ENCODE measurements at places on chromosomes 7 and 10.

DNA sequence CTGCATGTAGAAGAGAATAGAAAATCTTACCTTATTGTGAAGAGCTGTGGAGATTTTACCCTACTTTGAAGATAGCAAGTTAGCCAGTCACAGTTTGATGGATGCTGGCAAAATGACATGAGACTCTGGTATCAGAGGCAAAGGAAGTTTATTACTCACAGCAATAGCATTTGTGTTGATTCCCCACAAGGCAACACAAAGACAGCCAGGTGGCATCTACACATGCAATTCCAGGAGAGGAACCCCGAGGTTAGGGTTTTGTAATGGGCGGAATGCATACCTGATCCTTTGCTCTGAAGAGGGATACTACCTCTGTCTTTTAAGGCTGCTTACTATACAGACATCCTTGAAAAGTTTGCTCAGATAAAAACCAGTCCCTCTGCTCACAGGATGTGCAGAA, 59.5 kb downstream of the AHR start:
- DNase-seq, result no peak

DNA sequence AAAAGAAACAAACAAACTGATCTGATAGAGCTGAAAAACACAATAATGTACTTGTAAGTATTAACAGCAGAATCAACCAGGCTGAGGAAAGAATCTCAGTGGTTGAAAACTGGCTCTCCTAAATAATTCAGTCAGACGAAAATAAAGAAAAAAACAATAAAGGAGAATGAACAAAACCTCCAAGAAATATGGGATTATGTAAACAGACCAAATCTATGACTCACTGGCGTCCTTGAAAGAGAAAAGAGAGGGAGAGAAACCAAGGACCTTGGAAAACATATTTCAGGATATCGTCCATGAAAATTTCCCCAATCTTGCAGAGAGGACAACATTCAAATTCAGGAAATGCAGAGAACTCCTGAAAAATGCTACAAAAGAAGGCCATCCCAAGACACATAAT, 62.9 kb downstream of the FBXL13 start:
- peak; percentile 15 for DNase-seq

DNA sequence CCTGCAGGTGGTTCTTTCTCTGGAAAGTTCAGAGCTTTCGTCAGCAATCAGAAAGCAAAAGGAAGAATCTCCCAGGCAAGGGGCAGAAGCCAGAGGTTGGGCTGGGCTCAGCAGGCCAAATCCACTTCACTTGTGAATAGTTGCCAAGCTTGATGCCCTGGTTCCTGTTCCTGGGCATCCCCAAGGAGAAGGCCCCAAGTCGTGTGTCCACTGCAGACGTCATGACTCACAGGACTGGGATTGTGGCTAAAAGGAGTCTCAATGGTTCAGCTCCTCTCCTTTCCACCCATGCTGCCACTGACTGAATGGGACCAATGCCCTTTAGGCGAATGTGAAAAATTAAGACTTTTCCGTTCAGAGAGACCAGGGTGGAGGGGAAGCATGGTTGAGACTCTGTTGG, 38.6 kb upstream of the TRIM8 start:
- DNase-seq, result peak; percentile 40

DNA sequence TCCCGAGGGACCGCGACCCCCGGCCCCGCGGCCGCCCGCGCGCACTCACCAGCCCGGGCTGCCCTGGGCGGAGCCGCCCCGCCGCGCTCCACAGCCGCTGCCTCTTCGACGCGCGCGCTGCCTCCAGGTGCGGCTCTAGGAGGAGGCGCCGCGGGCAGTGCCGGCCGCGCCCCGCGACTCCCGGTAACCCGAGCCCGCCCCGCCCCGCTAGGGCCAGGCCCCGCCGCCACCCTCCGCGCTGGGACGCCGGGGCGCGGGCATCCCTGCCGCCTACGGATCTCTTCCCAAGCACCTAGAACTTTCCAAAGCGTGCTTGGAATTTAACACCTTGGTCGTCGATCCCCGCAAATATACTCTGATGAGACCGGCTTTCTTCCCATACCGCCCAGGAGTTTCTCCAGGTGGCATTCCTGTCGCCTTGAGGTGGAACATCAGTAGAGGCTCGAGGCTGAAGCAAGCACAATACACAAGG, at the start of gene SLC26A5:
TSS of gene SLC26A5 (minus strand) at position 159 of the 472 bp plus-strand sequence. CDS start 24,693 bp downstream, outside the sequence.
- DNase-seq, result no peak

DNA sequence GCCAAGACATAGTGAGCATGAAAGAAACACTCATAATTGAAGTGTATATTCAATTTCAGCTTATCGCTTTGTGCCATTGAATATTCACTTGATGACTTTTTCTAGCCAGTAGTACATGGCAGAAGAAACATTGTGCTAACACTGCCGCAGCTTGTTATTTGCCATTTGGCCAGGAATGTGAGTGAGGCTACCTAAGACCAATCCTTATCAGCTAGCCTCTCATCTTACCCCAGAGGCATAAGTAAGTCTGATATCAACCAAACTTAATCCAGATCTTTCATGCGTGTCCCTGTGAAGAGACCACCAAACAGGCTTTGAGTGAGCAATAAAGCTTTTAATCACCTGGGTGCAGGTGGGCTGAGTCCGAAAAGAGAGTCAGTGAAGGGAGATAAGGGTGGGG, 586.0 kb upstream of the MBL2 start:
- DNase-seq, result no peak

- DNase-seq, result no peak
Observed at GRCh38 chr7:12056381-12056780, 154.7 kb upstream of the TMEM106B start.

DNA sequence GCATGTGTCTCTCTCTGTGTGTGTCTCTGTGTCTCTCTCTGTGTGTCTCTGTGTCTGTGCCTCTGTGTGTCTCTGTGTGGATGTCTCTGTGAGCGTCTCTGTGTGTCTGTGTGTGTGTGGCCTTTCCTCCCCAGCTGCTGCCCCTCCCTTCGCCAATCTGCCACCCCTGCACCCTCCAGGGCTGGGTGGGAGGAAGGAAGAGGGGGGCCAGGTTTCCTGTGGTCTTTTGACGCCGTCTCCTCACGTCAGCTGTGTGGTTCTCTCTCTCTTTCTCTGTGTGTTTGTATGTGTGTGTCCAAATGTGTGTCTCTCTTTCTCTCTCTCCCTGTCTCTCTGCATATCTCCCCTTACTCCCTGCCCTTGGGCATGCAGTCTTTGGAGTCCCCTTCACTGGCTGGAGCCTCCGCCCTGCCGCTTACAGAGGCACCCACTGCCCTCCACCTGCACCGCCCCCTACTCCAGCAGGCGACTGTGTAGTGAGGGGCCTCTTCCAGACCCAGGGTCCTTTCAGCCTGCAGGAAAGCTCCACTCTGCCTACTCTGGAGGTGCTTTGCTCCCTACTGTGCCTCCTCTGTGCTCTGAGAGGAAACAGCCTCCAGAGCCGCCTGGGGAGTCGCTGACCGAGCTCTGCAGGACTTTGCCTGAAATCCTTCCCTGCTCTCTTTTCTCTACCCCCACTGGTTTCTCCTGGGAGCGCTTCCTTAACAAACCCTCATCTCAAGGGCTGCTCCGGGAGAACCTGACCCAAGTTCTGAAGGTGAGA, 44.2 kb upstream of the C10orf71 start:
- no peak for DNase-seq

DNA sequence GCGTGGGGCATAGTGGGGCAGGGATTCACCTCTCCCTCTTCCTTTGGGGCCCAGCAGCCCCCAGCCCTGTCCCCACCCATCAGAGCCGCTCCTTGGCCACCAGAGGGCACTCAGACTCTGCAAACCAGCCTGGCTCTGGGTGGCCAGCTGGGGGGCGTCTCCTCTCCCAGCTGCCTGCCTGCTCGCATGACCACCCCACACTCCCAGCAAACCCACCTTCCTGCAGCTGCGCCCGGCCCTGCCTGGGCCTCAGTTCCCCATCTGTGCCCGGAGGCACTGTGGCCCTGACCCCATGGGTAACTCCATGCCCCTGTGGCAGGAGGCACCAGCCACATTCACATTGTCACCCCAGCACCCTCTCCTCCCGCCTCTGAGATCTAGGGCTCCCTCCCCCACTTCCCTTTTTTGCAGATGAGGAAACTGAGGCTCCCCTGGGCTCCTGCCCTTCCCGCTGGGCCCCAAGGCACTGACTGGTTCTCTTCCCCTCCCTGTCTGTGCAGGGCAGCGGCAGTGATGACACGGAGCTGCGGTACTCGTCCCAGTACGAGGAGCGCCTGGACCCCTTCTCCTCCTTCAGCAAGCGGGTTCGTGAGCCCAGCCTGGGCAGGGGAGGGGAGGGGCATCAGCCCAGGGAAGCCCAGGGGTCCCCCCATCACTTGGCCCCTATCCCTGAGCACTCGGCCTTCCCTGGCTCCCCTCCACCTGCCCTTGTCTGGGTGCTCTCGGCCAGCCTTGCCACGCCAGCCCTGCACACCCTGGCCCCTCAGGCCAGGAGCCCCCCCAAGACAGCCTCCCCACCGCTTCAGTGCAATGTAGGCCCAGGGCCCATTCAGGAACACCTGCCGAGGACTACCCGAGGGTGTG, 6.9 kb upstream of the SH2B2 start:
- peak; percentile 83 for DNase-seq

GRCh38 chr7:116614499-116615262, 57.3 kb upstream of the MET start:
- no peak for DNase-seq

DNA sequence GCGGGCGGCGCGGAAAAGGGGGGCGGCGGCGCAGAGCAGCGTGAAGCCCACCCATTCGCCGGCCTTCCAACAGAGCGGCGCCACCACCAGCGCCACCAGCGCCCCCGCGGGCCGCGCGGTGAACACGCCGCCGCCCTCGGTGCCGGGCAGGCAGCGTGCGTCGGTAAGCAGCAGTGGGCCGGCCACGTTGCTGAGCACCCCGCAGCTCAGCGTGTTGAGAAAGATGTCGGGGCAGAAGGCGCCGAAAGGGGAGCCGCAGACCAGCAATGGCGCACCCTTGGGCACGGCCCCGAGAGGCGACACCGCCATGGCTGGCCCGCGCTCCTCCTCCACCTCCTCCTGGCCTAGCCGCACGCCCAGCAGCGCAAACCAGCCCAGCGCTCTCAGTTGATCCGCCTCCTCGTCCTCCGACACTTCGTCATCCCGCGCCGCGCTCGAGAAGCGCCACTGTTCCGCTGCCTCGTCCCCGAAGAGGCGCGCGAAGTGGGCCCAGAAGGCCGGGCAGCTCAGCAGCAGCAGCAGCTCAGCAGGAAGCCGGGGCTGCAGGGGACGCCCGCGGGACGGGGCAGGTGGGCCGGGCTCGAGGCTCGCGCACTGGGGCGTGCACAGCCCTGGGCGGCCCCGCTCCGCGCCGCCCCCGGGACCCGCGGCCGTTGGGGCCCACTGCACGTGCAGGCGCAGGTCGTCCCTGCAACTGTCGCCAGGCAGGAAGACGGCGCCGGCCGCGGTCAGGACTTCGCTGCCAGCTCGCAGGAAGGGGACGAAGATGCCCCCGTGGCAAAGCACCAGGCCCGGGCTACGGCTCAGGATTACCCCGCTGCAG, 623 bp downstream of the TYSND1 start:
- DNase-seq, result peak; percentile 80

DNA sequence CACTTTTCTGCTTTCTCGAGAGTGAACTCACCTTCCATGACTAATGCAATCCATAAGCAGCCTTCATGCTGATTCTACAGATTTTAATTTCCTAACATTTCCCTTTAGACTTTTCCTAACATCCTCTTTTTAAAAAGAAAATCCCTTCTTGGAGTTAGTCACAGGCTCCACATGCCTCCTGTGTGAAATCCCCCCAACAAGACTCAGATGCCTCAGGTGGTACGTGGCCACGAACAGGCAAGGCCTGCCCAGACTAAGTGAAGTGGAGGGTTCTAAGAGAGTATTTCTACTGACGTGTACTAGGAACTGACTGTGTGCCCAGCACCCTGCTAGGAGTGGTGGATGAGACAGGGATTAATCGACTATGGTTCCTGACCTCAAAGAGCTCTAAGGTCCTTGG, 125.9 kb upstream of the HPS1 start:
- DNase-seq, result no peak

GRCh38 chr10:128140425-128140824, 14.2 kb upstream of the MKI67 start:
- no peak for DNase-seq

DNA sequence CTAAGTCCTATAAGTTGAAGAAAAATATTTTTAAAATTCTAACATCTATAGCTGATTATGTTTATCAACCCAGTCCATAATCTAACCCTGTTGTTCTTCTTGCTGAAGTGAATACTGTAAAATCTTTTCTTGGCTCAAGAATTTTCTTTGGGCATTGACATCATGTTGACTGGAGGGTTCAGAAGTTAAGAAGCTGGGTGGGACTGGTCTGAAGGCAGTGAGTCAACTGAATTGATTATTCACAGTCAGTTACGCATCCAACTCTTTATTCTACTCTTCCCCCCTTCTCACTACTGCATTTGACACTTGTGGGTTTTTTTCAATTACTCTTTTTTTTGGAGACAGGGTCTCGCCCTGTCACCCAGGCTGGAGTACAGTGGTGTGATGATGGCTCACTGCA, 31.0 kb downstream of the DENND2A start:
- DNase-seq, result peak; percentile 40

- no peak for DNase-seq
Observed at GRCh38 chr7:36316319-36316718, 73.3 kb upstream of the ANLN start.

GRCh38 chr7:102080434-102081243, 206.0 kb upstream of the SH2B2 start:
- DNase-seq, result no peak

- DNase-seq, result no peak
Observed at GRCh38 chr10:91680487-91680886, 47.6 kb upstream of the PPP1R3C start.

- DNase-seq, result peak; percentile 44
Observed at GRCh38 chr7:115135769-115136410, 214.0 kb downstream of the MDFIC start.

DNA sequence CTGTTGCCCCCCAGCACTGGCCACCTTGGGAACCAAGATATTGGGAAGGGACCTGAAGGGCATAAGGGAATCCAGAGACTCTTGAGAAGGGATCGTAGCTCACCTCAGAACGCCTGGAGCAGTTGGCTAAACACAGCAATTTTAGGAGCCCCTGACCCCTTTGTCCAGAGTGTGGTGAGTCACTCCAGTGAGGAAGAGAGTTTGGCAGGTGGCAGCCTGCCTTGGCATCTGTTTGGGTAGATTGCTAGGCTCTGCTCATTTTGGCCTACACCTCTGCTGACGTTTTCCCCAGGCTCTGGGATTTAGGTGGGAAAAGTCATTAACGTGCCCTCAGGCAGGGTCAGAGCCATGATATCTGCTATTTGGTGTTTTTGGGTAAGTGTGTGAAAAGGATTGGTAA, 100.6 kb downstream of the GRB10 start:
- DNase-seq, result no peak

DNA sequence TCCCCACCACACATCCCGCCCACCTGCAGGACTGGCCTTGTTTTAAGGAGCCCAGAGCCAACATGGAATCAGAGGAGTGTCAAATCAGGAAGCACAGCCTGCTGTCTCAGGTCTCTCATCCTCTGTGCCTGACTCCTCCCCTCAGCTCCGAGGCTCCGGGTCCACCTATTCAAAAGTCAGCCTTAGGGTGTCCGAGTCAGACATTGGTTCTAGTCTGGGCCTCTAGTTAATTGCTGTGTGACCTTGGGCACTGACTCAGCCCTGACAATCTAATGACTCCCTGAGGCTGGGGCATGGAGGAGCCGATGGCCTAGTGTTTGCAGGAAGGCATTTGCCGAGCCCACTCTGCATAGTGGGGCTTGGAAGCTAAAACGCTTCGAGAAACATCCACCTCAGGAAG, 223.1 kb upstream of the PPP2R2D start:
- no peak for DNase-seq
